ENCODE measurements at places on chromosomes 3 and 15.
A peak's percentile ranks its signal among the peaks of the same experiment; 100 is the strongest.

DNA sequence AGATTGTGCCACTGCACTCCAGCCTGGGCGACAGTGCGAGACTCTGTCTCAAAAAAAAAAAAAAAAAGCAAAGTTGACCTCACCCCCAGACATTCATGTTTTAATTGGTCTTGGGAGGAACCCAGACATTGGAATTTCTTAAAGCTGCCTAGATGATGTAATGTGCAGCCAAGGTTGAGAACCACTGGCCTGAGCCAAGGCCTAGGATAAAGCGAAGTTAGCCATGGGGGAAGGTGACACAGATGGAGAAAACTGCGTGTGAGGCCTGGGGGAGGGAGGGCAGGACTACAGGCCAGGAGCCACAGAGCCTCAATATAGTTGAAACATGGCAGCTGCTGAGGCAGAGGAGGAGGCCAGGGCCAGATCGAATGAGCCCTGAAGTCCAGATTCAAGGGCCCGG is 21.0 kb downstream of the GLB1 start:
- peak; percentile 33 for DNase-seq

DNA sequence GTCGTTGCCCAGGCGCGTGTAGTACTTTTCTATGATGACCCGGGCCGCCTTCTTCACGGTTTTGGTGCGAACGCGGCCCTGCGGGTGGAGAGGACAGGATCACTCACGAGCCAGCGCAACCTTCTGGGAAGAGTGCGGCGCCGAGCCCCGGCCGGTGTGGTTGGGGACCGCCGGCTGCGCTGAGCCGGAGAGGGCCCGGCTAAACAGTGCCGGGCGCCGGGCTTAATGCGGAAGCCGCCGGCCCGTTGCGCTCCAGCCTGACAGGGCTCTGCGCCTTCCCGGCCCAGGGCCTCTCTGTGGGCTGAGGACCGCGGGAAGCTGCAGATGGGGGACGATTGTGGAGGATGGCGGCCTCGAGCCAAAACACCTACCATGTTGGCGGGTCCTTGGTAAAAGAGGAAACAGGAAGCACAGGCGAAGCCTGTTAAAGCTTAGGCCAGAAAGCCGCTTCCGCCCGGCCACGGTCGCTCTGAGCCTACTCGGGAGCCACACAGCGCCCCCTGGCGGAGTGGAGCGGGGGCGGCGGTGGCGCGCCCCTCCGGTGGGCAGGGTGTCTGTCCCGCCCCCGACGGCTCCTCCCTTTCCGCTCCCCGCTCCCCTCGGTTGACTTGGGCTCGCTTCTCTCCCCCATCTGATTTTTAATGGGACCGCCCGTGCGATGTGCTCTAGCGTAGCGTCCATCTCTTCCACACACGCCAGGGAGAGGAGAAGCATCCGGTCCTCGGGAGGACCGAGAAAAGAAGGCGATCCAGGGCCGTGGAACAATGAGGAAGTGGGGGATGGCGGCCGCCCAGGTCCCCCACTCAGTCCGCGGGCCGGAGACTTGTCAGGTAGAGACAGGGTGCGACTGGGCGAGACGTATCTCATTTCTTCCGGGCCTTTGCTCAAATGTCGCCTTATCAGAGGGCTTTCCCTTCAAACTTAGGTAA is at the start of gene RPS17:
Gene RPS17 (minus strand): TSS at position 403 of the 929 bp plus-strand sequence. CDS start 29 bp downstream, at position 374.
- peak; percentile 95 for DNase-seq

GRCh38 chr3:190239325-190239724 is 82.9 kb downstream of the CLDN1 start:
- no peak for DNase-seq

GRCh38 chr3:140651287-140651686 is 26.6 kb upstream of the TRIM42 start:
- no peak for DNase-seq

GRCh38 chr15:48354694-48355303 is 23.6 kb downstream of the DUT start:
- DNase-seq, result no peak

GRCh38 chr3:12601072-12601471 is 44.2 kb downstream of the MKRN2 start:
- no peak for DNase-seq

GRCh38 chr3:149151843-149152242 is 22.4 kb downstream of the HPS3 start:
- peak; percentile 60 for DNase-seq

GRCh38 chr3:182626484-182627467 is 166.5 kb upstream of the ATP11B start:
- no peak for DNase-seq

DNA sequence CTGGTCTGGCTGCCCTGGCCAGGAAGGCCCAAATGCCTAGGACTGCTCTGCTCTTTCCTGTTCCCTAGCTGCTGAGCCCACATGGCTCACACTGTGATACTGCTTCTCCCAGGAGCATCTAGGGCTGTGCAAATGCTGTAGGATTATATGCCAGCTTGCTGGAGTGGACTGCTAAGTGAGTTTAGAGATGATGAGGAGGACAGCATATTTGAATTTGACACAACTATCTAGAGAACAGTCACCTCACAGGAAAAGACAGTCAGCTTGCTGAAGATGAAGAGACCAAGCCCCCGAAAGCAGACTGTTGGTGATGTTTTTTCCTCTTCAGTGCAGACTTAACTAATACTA is 39.2 kb downstream of the CLEC3B start:
- DNase-seq, result no peak

DNA sequence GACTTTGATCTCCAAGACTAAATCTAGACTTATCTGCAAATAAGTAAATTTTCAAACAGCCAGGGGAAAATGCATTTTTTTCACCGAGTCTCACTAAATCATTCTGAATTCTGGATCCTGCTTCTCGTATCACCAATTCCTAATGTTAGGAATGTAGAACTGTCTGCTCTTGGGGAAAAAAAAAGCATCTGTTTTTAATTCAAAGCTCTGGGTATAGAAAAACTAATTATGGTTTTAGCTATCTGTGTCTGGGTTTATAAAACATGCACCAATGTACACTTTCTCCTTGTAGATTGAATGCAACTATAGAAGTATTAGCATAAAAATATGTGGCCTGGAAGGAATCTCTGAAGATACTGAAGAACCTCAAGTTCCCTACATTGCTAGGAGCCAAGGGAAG is 4.8 kb upstream of the CDAN1 start:
- DNase-seq, result no peak

All from EL (cell line).